ENCODE measurements at places on chromosomes 12 and 14.

DNA sequence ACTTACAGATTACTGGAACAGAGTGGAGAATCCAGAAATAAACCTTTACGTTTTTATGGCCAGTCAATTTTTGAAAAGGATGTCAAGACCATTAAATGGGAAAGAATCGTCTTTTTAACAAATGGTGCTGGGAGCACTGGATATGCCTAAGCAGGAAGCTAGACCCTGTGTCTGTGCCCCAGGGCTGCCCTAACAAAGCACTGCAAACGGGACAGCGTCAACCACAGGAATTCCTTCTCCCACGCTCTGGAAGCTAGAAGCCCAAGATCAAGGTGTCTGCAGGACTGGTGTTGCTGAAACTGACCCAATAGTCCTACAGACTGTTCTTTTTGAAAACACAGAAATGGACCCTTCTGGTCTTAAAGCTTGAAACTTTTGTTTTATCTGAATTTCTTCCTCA, 9.3 kb upstream of the TMEM121 start:
- DNase-seq = no peak

GRCh38 chr14:76591266-76591665, 170.0 kb upstream of the VASH1 start:
- no peak for DNase-seq

- DNase-seq = peak; percentile 54
Observed at GRCh38 chr12:95385246-95386035, 88.5 kb upstream of the METAP2 start.

GRCh38 chr12:15183821-15184220, 37.4 kb downstream of the RERG start:
- DNase-seq = no peak

DNA sequence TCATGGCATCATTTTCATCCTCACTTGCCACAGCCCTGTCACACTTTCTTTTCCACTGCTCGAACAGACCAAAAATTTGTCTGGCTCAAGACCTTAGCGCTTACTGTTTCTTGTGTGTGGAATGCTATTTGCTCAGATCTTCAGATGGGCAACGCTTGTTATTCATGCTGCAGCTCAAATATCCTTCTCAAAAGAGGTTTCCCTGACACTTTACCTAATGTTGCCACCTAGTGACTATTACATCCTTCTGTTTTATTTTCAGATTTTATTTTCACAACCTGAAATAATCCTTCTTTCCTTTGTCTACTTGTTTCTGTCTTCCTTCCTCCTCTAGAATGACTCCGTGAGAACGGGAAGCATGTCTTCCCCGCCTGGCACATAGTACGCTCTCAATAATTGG, 5.6 kb downstream of the FBXO33 start:
- peak; percentile 28 for DNase-seq

GRCh38 chr14:35257809-35258208, 34.4 kb upstream of the PSMA6 start:
- DNase-seq = no peak

GRCh38 chr12:106586803-106587684, 4.2 kb downstream of the RFX4 start:
- DNase-seq = peak; percentile 30

DNA sequence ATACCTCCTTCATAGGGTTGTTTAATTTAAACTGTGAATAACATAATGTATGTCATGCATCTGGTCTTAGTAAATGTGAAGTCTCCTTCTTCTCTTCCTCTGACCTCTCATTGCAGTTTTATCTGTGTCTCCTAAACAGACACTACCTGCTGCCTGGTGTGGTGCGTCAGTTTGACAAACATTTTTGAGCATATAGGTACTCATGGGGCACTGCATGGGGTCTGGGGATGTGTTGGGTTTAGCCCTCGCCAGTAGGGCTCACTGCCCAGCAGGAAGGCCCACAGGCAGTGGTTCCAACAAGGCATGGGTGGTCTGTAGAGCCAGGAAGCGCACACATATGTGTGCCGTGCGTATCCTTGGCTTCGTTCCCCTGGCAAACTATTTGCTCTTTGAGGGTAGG, 3.0 kb upstream of the CEBPE start:
- DNase-seq = no peak

DNA sequence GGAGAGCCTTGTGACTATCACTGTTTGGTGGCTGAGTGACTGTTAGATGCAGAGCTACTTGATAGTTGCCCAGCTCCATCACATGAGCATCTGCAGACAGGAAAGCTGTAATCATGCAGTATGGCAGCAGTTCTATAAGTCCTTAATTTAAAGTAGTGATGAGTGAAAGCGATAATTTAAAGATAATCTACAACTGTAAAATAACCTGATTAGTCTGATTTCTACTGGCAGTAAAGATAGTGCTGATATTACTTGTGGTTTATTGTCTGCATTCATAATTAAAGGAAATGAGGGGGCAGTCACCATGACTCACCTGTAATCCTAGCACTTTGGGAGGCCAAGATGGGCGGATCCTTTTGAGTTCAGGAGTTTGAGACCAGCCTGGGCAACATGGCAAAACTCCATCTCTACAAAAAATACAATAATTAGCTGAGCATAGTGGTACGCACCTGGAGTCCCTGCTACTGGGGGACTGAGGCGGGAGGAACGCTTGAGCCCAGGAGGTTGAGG, 41.2 kb upstream of the PLEKHD1 start:
- DNase-seq = no peak

Data from DMS 273 treated with DMSO at 0.1 percent for 48 hours (cell line).